ENCODE measurements at places on chromosomes 3 and 15.

GRCh38 chr3:156024904-156025533 is 95.4 kb upstream of the KCNAB1 start:
- no peak for DNase-seq

- DNase-seq: peak; percentile 17
Observed at GRCh38 chr3:136995652-136996051, 37.9 kb downstream of the IL20RB start.

DNA sequence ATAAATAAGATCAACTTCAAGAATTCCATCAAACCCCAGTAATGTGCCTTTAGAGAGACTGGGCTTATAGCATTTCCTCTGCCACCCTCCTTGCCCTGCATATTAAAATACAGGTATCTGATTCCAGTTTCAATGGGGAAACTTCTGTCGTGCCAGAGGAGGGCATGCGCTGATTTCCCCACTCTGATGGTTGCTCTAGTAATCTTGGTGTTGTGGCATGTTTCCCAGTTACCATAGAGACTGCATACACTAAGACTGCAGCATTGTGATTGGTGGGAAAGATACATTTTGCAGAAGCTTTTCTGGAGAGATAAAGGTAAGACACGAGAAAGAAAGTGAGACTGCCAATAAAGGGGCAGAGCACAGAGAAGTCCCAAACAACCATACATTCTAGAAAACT is 225.6 kb downstream of the TIGIT start:
- peak; percentile 81 for DNase-seq

- DNase-seq: no peak
Observed at GRCh38 chr3:58324391-58325390, 8.0 kb upstream of the PXK start.

DNA sequence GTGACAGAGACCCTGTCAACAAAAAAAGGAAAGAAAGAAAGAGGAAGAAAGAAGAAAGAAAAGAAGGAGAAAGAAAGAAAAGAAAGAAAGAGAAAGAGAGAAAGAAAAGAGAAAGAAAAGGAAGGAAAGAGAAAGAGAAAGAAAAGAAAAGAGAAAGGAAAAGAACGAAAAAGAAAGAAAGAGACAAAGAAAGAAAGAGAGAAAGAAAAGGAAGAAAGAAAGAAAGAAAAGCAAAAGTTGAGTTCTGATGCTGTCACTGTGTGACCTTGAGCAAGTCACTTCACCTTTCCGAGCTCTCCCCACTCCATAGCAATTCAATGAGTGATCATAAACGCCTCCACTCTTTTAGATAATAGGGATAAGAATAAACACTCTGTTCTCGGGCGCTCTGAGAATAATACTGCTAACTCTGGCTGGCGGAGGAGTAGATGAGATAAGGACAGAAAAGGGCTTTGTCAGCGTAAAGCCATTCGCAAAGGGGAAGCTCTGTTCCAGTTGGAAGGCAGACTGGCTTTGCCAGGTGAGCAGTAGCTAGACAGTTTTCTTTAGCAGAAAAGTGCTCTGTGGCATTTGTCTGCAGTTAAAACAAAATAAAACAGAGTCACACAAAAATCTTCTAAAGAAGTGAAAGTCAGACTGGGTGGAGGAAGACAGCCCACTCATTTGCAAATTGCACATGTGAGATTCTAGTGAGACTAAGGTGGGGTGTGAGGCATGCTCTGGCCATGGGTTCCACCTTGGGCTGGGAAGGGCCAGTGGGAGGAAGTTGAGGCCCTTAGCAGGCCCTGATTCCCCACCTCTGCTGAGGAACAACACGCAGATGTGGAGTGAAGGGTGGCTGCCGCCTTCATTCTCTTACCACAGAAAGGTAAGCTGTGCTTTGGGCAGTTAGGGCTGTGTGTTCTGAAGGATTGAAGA is 9.6 kb upstream of the FLNB start:
- DNase-seq: peak; percentile 72

DNA sequence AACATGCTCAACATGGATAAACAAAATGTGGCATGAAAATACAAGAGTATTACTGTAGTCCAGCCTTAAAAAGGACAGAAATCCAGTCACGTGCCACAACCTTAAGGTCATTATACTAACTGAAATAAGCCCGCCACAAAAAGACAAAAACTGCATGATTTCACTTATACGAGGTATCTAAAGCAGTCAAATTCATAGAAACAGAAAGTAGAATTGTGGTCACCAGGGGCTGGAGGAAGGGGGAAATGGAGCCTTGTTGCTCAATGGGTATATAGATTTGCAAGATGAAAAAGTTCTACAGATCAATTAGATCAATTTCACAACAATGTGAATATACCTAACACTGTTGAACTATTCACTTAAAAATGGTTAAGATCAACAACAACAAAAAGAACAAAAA is 7.4 kb downstream of the GLB1 start:
- peak; percentile 45 for DNase-seq

DNA sequence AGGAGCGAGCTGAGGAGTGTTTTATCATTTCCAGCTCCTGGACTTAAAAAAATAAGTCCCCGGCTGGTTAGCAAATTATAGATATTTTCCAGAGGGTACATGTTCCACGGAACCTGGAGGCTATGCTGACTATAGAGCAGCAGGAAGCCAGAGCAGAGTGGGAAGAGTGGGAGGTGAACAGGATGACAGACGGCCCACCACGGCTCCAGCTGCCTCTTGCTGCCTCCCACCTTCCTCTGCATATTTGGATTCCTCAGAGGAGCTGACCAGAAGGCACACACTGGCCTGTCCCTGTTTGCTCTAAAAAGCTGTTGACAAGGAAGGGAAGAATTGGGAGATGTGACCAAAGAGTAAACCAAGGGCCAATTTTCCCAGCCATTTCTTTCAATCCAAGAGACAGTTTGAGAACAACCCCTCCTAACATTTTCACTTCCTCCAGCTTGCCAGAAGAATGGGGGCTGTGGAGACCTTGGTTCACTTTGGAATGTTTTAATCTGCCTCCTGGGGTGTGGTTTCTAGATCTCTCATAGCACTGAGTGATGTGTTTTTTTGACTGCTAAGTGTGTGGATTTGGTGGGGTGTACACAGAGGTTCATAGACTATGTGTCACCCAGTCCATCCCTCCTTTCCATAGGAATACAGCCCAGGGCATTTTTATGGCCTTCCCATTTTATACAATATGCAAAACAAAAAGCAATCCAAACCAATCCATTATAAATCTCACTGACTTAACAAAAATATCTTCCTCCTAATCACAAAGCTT is 36.8 kb downstream of the HGD start:
- DNase-seq: no peak

- DNase-seq: no peak
Observed at GRCh38 chr3:46335541-46335940, 18.4 kb upstream of the CCR2 start.

GRCh38 chr3:127050733-127051132 is 67.8 kb downstream of the PLXNA1 start:
- DNase-seq: no peak

DNA sequence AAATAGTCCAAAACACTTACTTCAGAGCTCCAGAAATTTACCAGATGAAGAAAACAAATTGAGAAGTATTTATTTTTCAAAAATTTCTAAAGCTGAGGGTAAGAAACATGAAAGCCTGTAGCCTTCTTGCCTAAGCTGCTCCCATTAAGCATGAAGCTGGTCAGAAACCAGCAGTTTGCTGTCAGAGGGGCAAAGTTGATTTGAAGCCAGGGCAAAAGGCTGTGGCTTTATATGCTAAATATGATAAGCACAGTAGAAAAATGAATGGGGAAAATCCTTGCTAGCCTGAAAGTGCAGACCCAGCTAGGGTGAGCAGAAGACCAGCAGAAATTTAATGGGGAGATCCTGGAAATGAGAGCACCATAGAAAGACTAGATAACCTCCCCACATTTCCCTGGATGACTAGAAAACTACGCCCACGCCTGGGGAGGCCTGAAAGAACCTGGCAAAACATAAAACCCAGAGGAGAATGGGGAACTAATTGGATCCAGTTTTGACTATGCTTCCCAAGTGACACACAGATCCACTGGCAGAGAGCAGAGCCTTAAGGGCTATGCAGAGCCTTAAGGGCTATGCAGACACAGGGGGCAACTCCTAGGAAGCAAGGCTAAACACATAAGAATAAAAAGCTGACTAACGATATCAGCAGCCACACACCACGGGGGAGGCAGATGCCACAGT is 43.0 kb upstream of the HEG1 start:
- no peak for DNase-seq

DNA sequence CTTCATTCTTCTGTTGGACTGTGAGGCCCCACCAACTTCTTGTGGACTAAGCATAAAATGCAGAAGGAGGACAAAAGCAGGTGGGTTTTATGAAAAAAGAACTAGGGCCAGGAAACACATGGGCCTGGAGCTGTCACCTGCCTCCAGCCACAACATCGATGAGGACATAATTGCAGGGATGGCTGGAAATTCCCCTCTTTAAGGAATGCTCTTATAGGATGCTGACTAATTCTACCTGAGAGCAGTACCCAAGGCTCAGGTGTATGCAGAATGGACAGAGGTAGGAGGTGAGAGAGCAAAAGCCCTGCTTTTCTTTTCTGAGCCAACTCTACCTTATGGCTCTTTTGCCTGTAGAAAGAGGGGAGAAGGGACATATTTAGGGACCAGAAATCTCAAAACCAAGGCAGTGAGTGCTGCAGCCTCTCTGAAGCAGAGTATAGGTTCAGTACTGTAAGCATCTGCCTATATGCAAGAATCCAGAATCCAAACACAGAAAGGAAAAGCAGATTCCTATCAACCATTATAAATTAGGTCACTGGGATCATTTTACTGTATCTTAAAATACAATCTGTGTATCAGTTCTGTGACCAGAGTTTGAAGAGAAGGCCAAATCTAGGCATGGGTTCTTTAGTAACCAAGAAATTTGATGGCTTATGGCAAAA is 205.3 kb upstream of the WNT5A start:
- no peak for DNase-seq

- DNase-seq: no peak
Observed at GRCh38 chr3:144031938-144032337, 60.3 kb downstream of the DIPK2A start.

DNA sequence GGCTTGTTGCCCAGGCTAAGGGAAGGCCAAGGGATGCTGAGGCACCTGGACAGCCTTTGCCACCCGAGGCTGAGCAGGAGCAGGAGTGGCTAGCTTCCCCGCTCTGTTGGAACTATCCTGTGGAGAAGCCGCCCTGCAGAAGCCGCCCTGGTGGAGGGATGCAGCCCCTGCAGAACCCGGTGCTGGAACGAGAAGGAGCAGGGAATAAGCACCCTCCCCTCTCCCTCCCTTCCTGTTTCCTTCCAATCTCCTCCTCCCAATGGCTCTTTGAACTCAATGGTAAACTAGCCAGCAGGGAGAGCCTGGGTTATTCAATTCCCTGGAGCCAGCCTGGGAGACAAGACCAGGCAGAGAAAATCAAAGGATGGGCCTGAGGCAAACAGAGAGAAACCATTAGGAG is 11.8 kb upstream of the HRG start:
- no peak for DNase-seq

DNA sequence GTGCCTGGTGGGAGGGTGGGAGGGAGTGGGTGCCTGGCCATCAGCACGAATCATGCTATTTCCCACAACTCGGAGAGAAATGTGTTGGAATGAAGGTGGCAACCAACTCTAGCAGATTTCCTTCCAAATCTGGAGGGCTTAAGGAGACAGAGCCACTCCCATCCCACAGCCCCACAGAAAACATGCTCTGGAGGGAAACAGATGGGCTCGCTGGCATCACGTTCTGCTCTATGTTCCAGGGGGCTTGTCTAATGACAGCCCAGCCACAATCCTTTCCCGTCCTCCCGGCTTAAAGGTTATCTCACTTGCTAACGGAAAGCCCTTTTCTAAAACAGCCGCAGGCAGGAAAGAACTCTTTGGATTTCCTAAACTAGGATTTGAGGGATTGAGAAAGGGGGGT is 65.3 kb downstream of the ADAMTS17 start:
- no peak for DNase-seq

- no peak for DNase-seq
Observed at GRCh38 chr3:177681156-177681555, 483.9 kb upstream of the TBL1XR1 start.

DNA sequence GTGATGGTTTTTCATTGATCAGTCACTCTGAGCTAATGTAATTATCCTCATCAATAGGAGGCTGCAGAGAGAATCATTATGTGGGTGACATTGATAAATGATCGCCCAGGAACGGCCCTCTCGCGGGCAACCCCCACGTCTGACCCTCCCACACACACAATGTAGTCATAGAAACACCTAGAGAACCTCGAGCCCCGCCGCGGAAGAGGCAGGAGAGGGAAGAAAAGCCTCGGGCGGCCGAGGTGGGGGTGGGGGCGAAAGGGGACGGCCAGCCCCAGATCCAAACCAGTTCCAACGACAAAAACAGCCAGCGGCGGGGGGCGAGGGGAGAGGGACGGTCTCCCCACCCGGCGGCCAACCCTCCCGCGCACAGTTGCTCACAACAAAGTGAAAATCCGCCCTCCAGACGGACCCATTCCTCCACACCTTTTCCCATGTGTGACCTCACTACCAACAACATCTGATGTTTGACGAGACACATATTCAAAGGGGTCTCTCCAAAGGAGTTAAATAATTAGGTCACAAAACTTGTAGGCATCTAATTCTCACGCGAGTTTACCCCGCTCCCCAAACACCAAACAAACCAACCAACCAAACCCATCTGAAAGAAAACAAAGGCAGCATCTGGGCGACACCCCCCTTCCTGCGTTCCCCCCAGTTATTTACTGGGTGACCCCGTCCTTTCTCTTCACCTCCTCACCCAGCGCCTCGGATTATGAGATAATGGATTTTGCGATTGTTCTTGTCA is 213.0 kb downstream of the MEIS2 start:
- no peak for DNase-seq

GRCh38 chr3:34109846-34110245 is 311.4 kb downstream of the PDCD6IP start:
- peak; percentile 36 for DNase-seq

DNA sequence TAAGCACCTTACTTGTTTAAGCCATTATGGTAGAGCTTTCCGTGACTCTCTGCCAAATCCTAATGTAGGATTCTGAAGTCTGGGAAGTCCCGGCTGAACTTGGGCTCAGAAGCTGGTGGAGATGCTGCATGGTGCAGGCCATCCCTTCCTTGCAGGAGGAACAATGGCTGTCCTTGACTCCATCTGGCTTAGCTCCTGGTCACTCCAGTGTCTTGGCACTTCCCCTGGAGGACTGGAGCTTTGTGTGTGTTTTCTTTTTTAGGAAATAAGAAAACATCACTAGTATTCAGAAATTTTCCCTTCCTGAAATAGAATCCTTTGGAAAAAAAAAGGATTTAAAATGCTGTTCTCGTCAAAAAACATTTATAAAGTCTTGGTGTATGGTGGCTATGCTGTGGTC is 209.3 kb upstream of the ROPN1 start:
- no peak for DNase-seq

DNA sequence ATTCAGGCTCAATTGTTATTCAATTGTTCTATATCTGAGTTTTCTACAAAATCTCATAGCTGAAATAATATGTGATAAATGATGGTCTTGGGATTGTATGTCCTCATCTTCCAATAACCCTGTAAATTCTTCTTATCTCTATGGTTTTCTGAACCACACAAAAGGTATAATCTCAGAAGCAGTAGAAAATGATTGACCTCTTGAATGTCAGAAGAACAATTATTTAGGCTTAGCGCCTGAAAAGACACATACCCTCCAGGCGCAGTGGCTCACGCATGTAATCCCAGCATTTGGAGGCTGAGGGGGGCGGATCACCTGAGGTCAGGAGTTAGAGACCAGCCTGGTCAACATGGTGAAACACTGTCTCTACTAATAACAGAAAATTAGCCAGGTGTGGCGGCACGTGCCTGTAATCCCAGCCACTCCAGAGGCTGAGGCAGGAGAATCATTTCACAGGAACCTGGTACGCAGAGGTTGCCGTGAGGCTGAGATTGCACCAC is 288.0 kb upstream of the TBC1D5 start:
- no peak for DNase-seq

- DNase-seq: no peak
Observed at GRCh38 chr15:75786575-75786947, 56.7 kb upstream of the UBE2Q2 start.
